Activated B cell treated with CpG ODN at 0.5 μM for 24 hours (primary cell): ENCODE measurements at places on chromosomes 16 and 17. TPM values are rescaled to one million over a fixed set of nuclear protein-coding genes. Genes with fewer than 3 reads are reported as not detected.

The OR2C1 gene
- total RNA-seq: 0.80 and 0.81 TPM in 2 replicates

The MT4 gene
- not detected in 2 replicates for total RNA-seq

The FOXO3B gene
- total RNA-seq: 5.8 and 7.6 TPM in 2 replicates

DNA sequence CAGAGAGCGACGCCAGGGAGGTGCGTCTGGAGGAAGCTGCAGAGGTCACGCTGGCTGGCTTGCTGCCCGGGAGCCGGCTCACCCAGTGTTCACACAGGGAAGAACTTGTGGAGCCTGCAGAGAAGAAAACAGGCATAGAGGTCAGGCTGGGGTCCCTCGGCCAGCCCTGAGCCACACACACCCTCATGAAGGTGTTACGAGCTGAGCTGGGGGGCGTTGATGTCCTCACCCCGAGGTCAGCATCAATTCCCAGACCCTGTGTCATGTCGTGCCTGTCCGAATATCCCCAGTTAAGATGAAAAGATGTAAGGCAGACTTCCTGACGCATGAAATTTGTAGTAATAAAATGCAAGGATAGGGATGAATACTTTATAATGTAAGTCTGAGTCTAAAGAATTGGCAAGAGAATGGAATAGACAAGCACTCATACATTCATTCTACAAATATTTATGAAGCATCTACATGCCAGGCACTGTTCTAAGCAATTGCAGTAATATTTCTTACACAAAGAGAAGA, 77.1 kb downstream of the USP31 start:
- no peaks in the 10 kb centered on the region for H3K4me1 ChIP-seq
- H3K36me3 ChIP-seq: peaks cover 28% of the 10 kb centered on the region
- no peaks in the 10 kb centered on the region for H3K27me3 ChIP-seq
- H3K27ac ChIP-seq: no peak overlapping the region

DNA sequence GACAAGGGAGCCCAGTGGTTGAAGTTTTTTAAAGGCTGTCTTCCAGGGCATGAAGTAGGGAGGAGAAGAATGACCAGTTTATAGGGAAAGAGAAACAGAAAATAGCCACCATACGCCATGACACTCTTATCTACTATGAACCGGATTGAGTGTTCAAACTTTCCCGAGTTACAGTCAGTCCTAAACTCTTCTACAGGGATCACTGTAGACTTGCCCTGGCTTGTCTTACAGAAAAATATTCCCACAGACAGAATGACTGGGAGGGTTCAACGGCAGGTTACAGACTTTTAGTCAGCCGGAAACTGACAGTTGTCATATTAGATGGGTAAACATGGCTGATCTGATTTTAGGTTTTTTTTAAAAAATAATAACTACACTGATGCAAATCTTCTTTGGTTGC, 662.5 kb upstream of the SOX9 start:
- H3K36me3 ChIP-seq: no peaks in the 10 kb centered on the region
- H3K4me1 ChIP-seq: no peaks in the 10 kb centered on the region
- no peak overlapping the region for H3K4me3 ChIP-seq
- H3K27me3 ChIP-seq: no peaks in the 10 kb centered on the region

DNA sequence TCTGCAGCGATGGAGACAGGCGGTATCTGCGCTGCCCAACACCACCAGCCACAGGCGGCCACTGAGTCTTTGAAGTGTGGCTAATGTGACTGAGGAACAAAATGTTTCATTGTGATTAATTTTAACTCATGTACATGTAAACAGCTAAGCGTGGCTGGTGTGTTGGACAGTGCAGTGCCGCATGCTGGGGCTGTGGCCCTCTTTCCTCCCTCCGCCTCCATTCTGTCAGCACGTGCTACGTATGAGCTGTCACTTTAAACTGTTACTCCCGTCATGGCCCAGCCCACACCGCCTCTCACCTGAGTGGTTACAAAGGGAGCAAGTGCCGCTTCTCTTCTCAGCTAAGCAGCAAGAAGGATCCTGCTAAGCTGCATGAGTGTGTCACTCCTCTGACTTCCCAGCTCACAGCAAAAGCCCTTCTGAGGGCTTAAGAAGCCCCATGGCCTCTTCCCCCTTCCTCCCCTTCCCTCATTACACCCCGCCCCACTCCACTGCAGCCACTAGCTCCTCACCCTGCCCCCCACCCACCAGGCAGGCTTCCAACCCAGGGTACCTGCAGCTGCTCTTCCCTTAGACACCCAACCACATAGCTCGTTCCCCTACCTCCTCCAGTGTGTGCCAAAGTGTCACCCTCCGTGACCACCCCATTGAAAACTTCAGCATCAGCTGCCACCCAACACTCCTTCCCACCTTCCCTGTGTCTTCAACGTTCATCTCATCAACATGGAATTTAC, 15.0 kb downstream of the HASPIN start:
- H3K4me3 ChIP-seq: no peak overlapping the region
- H3K4me1 ChIP-seq: peaks cover 34% of the 10 kb centered on the region
- no peak for DNase-seq
- no peaks in the 10 kb centered on the region for H3K36me3 ChIP-seq
- H3K27me3 ChIP-seq: no peaks in the 10 kb centered on the region

DNA sequence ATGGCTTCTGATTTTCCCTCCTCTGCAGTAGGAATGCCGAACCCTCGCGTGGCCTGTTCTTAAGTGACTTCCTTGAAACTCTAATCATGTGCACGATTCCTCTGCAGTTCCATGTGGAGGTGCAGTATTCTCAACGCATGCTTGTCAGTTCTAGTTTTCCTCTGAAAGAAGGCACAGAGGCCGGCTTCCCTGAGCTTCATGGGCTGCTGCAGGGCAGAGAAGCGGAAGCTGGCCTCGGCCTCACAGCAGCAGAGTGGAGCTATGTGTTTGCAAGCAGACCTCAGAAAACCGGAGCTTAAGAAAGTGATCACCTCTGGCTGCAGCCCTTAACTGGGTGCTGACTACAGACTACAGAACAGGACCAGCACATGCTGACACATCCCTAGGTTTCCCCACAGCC, 500.7 kb downstream of the GRIN2A start:
- no peaks in the 10 kb centered on the region for H3K36me3 ChIP-seq
- H3K27ac ChIP-seq: no peak overlapping the region
- no peak for DNase-seq
- H3K4me3 ChIP-seq: no peak overlapping the region

GRCh38 chr17:6506679-6507231, 49.6 kb downstream of the PITPNM3 start:
- no peak for DNase-seq
- H3K4me1 ChIP-seq: no peaks in the 10 kb centered on the region
- H3K27ac ChIP-seq: no peak overlapping the region

DNA sequence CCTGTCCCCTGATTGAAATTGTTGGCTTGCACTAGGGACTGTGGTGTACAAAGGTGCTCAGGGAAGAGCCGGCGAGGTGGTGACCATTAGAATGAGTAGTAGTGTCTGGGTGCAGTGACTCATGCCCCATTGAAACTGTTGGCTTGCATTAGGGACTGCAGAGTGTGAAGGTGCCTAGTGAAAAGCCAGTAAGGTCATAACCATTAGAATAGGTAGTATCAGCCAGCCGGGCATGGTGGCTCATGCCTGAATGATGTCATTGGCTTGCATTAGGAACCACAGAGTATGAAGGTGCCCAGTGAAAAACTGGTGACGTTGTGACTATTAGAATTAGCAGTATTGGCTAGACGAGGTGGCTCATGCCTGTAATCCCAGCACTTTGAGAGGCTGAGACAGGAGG, 78.9 kb downstream of the ABCC6 start:
- peaks cover 11% of the 10 kb centered on the region for H3K4me1 ChIP-seq
- H3K4me3 ChIP-seq: no peak overlapping the region
- DNase-seq: no peak
- no peak overlapping the region for H3K27ac ChIP-seq
- no peaks in the 10 kb centered on the region for H3K27me3 ChIP-seq

DNA sequence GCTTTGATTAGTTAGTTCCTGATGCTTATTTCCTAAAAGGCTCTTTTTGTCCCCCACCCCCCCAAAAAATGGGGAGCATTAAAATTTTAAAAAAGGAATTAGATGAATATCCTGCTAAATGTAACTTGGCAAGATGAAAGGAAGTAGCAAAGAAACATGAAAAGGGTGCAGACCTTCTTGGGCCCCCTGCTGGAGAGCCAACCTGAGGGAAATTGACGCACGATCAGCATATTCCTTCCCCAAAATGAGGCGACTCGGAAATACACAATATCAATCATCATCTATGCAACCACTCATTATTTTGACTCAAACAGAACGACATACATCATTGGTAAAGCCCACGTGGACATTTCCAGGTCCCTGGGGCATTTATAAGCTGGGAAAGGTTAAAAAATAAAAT, 59.7 kb downstream of the GRIN2A start:
- no peak for DNase-seq
- no peak overlapping the region for H3K4me3 ChIP-seq
- no peaks in the 10 kb centered on the region for H3K36me3 ChIP-seq
- no peaks in the 10 kb centered on the region for H3K4me1 ChIP-seq
- no peak overlapping the region for H3K27ac ChIP-seq

GRCh38 chr17:49890852-49891251, 43.0 kb upstream of the TAC4 start:
- no peaks in the 10 kb centered on the region for H3K36me3 ChIP-seq
- H3K4me3 ChIP-seq: no peak overlapping the region
- no peaks in the 10 kb centered on the region for H3K4me1 ChIP-seq
- H3K27me3 ChIP-seq: peaks cover 57% of the 10 kb centered on the region
- H3K27ac ChIP-seq: no peak overlapping the region
